Common myeloid progenitor, CD34-positive (primary cell): ENCODE measurements at places on chromosomes 3 and 15.
A peak's percentile ranks its signal among the peaks of the same experiment; 100 is the strongest.

DNA sequence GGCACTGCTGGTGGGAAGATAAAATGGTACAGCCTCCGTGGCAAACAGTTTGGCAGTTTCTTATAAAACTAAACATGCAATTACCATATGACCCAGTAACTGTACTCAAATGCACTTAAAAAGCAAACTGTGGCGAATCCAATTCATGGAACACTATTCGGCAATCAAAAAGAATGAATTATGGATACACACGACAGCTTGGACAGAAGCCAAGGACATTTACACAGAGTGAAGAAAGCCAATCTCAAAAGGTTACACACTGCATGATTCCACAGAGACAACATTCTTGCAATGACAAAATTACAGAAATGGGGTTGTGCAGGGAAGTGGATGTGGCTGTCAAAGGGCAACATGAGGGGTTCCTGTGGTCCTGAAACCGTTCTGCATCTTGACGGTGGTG lies 122.1 kb upstream of the IQSEC1 start:
- H3K4me1 ChIP-seq: peaks cover 11% of the 10 kb centered on the region
- H3K27ac ChIP-seq: no peak overlapping the region
- peaks cover under 1% of the 10 kb centered on the region for H3K27me3 ChIP-seq
- H3K4me3 ChIP-seq: no peak overlapping the region
- no peak for DNase-seq

DNA sequence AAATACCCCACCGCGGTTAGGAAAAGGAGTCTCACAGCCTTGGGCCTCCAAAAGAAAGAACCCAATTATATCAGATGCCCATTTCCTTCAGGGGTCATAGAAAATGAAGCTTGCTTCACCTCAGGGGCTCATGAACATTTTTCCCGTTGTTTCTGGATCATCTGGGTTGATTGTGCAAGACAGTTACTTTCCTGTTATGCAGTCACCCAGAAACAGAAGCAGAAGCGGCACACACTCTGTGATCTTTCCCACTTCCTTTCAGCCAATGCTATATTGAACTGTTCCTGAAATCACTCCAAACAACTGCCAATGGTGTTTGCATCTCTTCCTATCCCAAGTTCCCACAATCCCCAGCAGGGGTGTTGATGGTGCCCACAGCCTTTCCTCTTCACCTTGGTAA lies 295.6 kb upstream of the RASGRP1 start:
- no peak overlapping the region for H3K4me3 ChIP-seq
- peak; percentile 27 for DNase-seq
- no peak overlapping the region for H3K27ac ChIP-seq
- H3K27me3 ChIP-seq: no peaks in the 10 kb centered on the region
- no peaks in the 10 kb centered on the region for H3K36me3 ChIP-seq

DNA sequence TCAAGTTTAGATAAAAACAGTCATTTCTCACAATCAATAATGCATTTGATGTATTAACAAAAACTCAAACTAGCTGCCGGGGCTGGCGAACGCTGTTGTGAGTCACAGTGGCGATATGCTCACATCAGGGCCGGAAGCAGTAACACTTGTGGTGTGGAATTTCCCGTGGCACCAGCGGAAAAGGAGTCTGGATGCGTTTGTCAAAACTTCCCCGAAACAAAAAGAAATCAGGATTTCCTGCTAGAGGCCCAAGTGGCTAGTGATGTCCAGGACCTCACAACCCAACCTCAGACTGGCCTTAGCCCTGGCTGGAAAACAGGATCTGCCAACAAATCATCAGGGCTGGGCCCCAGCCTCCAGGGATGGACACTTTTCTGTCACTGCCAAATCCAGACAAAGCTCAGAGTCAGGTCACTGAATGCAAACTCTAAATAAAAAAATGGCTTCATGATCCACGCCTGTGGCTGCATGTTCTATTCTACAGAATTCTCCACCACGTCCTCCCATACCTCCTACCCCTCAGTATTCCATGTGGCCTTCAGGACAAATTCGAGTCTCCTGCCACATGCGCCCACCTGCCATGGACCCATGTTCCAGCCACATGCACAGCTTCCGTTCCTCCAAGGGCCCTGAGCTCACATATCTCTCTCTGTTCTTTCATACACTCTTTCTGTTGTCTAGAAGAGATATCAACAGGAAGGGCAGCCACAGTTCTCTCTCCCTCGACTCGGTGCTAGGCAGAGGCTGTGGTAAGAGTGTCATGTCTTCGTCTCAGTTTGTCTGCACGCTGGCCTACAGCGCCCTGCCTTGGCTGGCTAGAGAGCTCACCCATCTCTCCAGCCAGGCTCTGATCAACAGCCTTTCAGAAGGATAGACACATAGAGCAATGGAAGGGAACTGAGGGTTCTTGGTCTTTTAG lies 35.4 kb downstream of the EHD4 start:
- no peak overlapping the region for H3K27ac ChIP-seq
- no peaks in the 10 kb centered on the region for H3K36me3 ChIP-seq
- no peak overlapping the region for H3K4me3 ChIP-seq
- peaks cover 18% of the 10 kb centered on the region for H3K4me1 ChIP-seq
- DNase-seq: peak; percentile 82

DNA sequence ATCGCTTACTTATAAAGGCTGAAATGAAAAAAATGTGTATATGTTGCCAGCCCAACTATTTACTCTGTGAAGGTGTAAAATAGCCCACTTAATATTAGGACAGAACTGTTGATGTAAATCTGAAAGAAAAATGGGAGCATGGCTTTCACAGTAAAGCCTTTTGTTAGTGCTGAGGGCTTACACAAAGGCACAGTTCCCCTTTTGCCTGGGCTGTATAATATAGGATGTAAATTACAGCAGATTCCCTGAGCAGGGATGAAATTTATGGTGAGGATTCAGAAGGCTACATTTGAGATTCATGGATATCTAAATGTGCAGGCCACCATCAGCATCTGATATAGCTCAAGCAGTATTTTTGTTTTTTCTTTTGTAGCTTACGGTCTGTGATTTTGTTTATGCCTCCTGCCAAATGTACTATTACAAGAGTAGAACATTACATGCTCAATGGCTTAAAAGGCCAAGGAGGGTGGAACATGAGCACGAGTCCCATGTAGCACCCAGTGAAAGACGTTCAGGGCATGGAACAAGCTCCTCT lies 109.1 kb upstream of the ATP10A start:
- no peaks in the 10 kb centered on the region for H3K4me1 ChIP-seq
- DNase-seq: no peak
- H3K27me3 ChIP-seq: no peaks in the 10 kb centered on the region
- no peak overlapping the region for H3K27ac ChIP-seq
- no peak overlapping the region for H3K4me3 ChIP-seq
